ENCODE measurements at places on chromosomes 5 and 9.

DNA sequence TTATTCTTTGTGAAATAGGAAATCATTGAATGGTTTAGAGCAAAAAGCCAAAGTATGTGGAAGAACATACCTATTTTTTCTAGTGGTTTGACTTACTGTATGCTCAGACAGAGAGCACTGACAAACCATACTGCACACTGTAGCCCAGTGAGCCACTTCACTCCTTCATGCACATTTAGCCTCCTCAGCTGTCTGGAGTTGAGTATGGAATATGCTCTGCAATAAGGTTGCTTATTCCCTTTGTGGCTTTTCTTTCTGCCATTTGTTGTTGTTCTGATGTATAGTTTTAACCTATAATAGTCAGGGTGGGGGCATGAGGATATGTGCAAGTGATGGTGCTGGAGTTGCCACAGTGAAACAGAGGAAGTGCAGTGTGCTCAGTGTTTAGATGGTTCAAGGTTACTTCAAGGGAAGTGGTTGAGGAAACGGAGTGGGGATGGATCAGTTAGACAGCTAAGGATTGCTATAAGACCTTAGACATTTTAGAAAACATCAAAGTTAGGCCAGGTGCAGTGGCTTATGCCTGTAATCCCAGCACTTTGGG is 100.7 kb downstream of the CDC42SE2 start:
- no peak for DNase-seq

DNA sequence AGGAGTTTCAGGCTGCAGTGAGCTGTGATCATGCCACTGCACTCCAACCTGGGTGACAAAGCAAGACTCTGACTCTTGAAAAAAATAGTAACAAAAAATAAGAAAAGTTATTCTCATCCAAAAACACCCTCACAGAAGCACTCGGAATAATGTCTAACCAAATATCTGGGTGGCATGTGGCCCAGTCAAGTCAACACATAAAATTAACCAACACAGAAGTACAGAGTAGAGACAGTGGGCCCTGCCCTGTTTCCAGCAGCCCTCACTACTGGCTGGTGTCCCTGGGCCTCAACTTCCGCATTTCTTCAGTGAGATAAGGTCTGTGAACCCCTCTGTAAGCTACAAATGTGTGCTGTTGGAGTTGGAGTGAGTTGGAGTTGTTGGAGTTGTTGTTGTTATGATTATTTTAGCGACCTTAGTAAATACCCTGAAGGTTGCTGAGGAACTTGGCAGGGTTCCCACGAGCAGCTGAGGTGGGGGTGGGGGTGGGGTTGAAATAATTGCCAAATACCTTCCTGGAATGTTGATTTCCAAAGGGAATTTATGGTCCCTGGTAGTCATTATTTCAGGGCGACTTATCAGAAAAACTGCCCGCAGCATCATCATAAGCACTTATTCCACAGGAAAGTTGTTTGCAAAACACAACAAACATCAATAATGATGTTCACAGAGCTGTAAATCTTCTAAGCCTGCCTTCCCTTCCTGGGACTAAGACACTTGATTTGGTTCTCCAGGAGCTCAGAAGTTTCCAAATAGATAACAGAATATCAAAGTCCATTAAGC is 30.2 kb downstream of the C5orf15 start:
- no peak for DNase-seq

- DNase-seq: no peak
These were observed 35.4 kb downstream of the GPR107 start for GRCh38 chr9:130089141-130089540.

DNA sequence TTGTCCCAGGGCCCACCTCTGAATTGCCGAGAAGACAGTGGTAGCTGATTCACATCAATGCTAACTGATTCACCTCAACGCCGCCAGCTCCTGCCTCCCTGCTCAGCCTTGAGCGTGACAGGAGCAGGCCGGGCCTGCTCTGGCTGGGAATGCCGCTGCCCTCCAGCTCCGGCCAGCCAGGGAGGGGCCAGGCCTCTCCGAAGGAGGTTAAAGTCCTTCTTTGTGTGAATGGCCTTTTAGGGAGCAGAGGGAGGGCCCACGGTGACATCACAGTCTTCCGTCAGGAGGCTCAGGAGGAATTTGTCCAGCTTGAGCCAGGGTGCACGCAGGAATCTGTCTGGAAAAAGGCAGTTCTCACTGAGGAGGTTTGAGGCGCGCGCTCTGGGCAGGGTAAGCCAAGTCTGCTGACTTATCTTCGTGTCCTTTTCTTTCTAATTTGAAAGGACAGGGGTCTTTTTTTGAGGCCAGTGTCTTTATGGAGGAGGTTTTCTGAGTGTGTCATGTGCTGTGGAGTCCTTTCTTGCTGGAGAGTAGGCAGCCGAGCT is 82.7 kb downstream of the C9orf152 start:
- no peak for DNase-seq

- DNase-seq: no peak
These were observed 24.3 kb downstream of the KCNT1 start for GRCh38 chr9:135726138-135726853.

- DNase-seq: no peak
These were observed 153.2 kb downstream of the TARS1 start for GRCh38 chr5:33594006-33594405.

- no peak for DNase-seq
These were observed 10.5 kb downstream of the PJA2 start for GRCh38 chr5:109399092-109399759.

GRCh38 chr9:128033609-128034008 is 33.5 kb downstream of the NAIF1 start:
- DNase-seq: no peak

- no peak for DNase-seq
These were observed 26.9 kb downstream of the ADAM19 start for GRCh38 chr5:157548513-157549282.

DNA sequence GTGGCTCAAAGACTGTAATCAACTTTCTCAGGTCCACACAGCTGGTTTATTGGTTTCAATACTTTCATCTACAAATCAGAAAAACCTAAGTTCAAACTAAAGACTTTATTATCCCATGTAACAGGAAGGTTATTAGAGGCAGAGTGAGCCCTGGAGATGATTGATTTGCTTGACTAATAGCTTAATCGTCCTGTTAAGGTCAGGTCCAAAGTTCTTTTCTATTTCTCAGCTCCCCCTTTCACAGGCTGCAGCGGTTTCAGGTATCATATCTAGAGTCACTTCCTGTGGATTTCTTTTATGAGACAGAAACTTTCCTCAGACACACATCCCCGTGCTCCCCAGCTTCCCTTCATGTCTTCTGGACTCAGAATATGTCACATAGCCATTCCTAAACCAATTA is 166.4 kb downstream of the PRELID2 start:
- DNase-seq: no peak

GRCh38 chr9:31542384-31543055 is 841.9 kb upstream of the ACO1 start:
- DNase-seq: no peak

- no peak for DNase-seq
These were observed 12.6 kb downstream of the LSM11 start for GRCh38 chr5:157756122-157756521.

GRCh38 chr9:3824581-3824980 is 298.8 kb upstream of the RFX3 start:
- no peak for DNase-seq

DNA sequence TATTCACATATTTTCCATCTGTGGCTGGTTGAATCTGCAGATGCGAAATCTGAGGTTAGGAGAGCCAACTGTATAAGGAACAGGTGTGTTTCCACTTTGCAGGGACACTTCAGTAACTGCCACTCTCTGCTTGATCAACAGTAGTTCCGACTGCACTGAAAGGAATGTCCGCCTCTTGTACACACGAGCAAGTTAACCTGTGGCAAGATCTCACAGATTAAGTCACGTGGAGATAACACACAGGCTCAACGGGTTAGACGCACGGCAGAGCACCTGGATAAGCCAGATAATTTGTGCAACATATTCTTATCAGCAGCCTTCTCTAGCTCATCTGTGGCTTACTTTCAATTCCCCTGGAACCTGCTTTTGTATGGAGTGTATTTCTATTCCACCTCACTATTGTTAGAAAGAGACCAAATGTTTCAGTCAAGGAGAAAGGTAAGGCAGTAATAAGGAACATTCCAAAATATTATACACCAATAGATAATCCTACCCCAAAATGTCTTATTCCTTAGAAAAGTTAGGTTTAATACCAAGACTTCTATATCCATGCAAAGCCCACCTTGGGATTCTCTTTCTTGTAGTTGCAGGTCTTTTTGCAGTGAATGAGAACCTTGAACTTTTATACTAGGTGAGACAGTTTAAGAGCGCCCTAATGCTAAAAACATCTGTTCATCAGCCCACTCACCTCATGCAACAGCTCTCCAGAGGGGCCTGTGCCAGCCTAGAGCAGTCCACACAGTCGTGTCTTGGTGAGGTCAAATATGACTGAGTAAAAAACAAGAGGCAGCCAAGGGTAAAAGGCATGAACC is 6.5 kb upstream of the C9 start:
- no peak for DNase-seq

DNA sequence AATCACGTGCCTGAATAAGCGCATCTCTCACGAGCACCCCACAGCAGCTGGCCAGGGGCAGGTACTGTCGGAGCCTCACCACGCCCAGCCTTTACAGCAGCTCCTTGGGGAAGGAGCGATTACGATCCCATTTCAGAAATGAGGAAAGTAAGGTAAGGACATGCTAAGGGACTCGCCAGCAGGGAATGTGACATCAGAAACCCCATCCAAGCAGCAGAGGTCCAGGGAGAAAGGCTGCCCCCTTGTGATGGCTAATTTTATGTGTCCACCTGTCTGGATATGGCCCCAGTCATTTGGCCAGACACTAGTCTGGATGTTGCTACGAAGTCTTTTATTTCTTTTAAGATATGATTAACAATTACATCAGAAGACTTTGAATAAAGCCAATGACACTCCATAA is 77.3 kb downstream of the UBE2QL1 start:
- DNase-seq: no peak

DNA sequence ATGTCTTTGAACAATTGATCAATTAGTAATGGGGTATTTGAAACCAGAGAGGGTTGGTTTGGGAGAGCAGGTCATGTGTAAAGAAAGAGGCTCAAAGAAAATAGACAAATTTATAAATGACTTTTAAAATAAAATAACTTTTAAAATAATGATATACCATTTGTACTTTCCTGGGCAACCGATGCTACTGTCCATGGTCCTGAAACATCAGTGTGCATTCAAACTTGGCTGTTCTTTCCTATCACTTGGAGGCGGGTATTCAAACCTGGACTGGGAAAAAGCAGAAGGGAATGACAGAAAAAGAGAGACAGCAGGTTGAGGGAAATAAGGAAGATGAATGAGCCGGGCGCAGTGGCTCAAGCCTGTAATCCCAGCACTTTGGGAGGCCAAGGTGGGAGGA is 1446.4 kb upstream of the WWC1 start:
- DNase-seq: no peak

DNA sequence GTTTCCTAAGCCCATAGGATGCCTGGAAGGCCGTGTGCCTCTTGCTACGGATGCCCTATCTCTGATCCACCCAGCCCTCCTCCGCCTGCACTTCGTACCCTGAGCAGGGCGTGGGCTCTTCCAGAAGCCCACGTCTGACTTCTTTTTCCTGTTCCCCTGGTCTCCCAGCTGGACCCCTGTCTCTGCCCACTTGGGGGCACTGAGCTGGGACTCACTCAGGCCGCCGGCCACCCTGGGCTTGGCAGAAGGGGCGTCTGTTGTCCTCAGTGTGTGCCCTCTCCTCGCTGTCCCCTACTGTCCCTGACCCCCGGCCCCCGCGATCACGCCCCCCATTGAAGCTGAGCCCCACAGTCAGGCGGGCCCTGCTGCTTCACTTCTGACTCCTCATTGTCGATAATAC is 22.0 kb upstream of the RXRA start:
- no peak for DNase-seq

GRCh38 chr9:93884808-93885207 is 70.3 kb downstream of the BARX1 start:
- DNase-seq: no peak

DNA sequence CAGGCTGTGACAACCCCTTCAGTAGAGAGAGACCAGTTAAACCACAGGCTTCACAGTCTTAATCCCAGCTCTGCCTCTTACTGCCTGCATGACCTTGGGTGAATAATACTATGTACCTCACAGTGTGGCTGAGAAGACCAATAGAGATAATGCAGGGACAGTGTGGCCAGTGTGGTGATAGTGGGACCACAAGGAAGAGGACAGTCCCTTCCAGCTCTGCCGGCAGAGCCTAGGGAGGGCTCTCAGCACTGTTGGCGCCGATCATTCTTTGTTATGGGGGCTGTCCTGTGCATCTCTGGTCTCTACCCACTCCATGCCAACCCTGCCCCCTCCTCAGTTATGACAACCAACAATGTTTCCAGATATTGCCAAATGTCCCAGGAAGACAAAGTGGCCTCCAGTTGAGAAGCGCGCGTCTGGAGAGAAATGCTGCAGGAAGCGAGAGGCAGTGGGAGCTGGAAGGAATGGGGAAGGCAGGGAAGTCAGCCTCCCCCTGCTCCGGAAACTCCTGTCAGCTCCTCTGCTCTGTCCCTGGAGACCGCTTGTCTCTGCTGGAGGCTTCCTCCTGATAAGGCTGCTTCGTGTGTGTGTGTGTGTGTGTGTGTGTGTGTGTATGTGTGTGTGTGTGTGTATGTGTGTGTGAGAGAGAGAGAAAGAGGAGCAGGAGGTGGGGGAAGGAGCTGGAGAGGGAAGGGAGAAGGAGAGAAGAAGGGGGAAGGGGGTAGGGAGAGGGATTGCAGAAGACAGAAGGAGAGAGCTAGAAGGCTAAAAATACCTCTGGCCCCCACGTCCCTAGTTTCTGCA is 31.8 kb upstream of the FABP6 start:
- no peak for DNase-seq

DNA sequence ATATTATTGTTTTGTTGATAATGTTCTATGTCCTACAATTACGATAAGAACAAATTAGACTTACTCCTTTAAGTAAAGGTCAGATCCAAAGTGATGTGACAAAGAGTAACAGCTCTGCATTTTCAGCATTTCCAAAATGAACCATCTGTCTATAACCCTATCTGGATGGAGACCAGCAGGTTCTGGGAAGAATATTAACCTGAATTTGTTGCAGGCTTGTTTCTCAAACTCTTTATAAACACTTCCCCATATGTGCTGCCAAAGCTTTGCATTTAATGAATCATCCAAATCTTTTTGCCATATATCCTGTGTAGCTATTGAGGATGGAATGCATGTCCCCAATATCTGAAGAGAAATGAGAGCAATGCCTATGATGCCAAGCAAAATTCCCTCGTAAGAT is 198.9 kb upstream of the SLC27A6 start:
- DNase-seq: no peak

DNA sequence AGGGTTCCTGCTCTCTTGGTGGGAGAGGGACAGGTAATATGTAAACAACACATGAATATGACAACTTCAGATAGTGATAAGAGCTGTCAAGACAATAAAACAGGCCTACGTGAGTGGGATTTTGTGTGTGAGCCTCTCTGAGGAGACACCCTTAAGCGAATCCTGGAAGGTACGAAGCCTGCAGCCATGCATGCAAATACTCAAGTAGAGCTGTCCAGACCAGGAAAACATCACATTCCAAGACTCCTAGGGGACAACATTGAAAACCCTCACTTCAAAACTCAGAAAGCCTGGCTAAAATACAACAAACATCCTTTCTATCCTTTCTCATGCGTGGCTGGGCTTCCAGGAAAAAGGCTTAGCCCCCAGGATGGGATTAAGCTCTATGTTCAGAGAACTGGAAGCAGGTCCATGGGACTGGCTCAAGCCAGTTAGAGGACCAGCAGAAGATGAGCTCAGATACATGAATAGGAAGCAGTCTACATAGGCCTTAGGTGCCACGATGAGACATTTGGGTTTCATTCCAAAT is 124.8 kb upstream of the IQGAP2 start:
- no peak for DNase-seq

All from cortex of kidney (tissue), 1 donor.